ENCODE measurements at places on chromosomes 16 and 17.

GRCh38 chr17:19242323-19242722 lies 5.2 kb downstream of the EPN2 start:
- no peak for DNase-seq

GRCh38 chr17:62797959-62798358 lies 10.2 kb downstream of the MARCHF10 start:
- DNase-seq = no peak

DNA sequence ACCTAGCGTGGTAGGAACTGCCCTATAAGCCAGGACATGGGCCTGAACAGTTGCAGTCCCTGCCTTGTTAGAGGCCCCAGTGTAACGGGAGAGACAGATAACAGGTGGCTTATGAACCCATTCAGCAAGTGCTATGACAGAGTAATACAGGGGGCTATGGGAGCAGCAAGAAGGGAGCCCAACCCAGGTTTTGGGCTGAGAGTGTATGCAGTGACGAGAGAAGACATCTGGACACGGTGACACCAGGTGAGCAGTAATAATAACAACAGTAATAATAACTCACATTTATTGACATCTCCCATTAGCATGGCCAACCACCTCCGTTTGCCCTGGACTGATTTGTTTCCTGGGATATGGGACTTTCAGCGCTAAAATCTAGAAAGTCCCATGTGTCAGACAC lies 100.8 kb downstream of the IRX5 start:
- no peak for DNase-seq

GRCh38 chr17:57404795-57405490 lies 148.6 kb downstream of the MSI2 start:
- DNase-seq = no peak

DNA sequence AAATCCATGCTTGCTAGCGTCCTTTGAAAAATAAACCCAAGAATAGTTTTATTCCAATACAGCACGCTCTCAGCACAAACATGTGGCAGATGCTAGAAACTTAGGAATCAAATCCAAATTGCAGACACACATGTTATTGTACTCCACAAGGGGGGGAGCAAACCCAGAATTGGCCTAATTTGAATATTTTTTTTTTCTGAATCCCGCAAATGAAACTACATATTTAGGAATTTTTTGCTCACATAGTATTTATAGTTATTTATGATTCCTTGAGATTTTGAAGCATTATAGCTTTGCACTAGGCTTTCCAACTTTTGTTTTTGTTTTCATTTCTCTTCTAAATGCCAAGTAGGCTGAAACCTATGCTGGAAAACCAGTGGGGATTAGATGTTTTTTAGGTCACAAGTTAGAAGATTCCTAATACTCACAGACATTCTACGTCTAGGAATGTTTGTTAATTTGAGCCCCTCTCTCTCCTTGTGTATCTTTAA lies 59.3 kb upstream of the CDH11 start:
- no peak for DNase-seq

DNA sequence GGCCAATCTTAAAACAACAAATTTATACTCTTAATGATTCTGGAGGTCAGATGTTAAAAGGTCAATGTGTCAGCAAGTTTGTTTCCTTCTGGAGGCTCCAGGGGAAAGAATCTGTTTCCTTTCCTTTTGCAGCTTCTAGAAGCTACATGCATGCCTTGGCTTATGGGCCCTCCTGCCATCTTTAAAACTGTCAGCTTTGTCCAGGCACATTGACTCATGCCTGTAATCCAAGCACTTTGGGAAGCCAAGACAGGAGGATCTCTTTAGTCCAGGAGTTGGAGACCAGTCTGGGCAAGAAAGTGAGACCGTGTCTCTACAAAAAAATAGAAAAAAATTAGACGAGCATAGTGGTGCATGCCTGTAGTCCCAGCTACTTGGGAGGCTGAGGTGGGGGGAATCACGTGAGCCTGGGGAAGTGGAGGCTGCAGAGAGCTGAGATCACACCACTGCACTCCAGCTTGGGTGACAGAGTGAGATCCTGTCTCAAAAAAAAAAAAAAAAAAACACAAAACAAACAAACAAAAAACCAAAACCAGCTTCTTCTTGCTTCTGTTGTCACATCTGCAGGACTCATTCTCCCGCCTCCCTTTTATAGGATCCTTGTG lies 58.3 kb downstream of the NOS2 start:
- no peak for DNase-seq

DNA sequence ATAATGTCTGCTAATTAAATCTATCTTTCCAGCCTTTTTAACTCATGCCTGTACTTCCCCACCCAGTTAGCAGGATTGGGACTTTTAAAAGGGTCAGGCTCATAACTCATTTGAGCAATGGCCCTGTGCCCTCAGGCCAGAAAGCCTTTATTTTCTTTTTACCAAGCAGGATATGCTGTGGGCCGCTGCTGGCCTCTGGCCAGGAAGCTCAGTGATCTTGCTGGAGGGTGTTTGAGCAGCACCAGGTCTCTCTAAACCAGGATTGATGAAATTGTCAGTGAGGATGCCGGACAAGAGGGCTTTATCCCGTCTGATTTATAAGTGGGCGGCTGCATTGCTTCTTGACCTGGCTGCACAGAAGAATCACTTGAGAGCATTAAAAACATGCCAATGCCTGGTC lies 187.8 kb downstream of the RAB11FIP4 start:
- no peak for DNase-seq

DNA sequence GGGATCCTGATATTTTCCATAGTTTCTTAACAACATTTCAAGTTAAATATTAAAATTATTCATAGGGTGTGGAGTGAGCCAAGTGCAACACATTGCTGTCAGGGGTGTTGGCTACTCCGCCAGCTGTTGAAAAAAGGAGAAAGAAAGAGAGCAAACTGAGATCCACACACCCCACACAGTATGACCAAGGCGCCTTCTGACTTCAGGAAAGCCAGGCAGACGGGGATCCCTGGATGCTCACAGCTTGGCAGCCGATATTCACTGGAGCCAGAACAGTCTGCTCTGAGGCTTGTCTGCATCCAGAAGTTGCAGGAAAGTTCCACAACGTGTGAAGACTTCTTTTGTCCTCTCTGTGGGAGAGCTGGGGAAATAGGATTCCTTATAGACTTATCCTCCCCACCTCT lies 9.3 kb downstream of the CHD9NB start:
- no peak for DNase-seq

- no peak for DNase-seq
Measured at GRCh38 chr17:44976206-44976605, 8.1 kb upstream of the C1QL1 start.

GRCh38 chr16:15808071-15808470 lies 48.8 kb downstream of the MYH11 start:
- DNase-seq = no peak

DNA sequence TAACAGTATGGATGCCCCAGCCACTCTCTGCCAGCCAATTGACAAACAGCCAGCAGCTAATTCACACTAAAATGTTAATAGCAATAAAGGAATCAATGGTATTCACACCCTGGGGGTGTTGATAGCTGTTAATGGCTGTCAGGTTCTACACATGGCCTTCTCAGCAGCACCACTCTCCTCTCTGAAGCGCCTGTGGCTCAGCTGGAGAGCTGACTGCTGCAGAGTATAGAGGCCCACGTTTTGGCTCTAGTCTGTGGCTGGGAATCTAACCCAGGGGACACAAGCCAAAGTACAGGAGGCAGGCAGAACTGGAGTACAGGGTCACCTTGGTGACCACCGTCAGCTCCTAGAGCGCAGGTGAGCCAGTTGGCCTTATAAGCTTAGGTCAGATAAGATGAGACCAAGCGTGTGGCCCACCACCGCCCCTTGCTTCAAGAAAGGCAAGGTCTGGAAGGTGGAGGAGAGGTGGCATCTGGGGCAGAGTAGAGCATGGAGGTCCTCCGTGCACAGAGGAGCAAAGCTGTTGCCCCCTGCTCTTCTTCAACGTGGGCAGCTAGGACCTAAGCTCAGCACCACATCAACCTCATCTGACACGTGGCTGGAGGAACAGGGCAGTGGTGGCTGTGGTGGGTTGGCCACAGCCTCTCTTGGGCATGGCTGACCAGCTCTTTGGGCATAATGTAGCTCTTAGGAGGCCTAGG lies 25.4 kb downstream of the CCR7 start:
- DNase-seq = no peak

GRCh38 chr16:578870-579405 lies 9.2 kb downstream of the PIGQ start:
- no peak for DNase-seq

DNA sequence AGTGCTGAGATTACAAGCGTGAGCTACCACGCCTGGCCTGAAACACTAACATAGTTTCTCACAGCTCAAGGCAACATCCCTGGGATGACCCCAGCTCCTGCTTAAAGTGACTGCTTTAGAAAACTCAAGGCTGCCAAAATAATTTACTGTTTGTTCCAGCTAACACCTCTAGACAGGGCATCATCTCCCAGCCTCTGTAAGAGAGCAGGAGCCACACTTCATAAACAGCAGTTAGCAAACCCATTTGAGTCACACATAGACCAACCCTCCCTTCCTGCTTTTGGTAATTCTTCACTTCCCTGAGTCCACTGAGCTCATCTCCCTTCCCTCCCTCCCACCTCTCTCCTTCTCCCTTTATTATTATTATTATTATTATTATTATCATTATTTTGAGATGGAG lies 201.3 kb downstream of the XYLT1 start:
- no peak for DNase-seq

- no peak for DNase-seq
Measured at GRCh38 chr17:80163336-80163735, 6.5 kb upstream of the CARD14 start.

- no peak for DNase-seq
Measured at GRCh38 chr16:314795-315299, 31.9 kb downstream of the PDIA2 start.

DNA sequence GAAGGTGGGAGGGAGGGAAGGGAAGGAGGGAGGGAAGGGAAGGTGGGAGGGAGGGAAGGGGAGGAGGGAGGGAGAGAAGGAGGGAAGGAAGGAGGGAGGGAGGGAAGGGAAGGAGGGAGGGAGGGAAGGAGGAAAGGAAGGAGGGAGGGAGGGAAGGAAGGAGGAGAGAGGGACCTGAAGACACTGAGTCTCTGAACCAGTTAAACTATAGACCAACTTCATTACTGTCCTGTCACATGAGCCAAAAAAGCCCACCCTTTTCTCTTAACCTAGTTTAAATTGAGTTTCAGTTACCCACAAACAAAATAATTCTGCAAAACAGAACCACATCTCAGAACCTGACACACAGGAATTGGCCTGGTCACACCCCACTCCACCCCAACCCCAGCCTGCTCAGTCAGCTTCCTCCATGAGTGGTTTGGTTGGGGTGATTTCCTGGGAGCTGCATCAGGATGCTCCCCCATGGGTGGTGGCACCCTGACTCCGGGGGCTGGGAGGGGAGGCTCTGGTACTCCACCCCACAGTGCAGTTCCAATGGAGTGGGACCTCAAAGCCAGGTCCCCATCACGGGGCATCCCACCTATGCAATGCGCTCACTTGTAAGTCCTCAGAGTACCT lies 4.7 kb upstream of the PRR29 start:
- DNase-seq = no peak

- no peak for DNase-seq
Measured at GRCh38 chr17:75979705-75980187, 706 bp downstream of the TEN1 start.

DNA sequence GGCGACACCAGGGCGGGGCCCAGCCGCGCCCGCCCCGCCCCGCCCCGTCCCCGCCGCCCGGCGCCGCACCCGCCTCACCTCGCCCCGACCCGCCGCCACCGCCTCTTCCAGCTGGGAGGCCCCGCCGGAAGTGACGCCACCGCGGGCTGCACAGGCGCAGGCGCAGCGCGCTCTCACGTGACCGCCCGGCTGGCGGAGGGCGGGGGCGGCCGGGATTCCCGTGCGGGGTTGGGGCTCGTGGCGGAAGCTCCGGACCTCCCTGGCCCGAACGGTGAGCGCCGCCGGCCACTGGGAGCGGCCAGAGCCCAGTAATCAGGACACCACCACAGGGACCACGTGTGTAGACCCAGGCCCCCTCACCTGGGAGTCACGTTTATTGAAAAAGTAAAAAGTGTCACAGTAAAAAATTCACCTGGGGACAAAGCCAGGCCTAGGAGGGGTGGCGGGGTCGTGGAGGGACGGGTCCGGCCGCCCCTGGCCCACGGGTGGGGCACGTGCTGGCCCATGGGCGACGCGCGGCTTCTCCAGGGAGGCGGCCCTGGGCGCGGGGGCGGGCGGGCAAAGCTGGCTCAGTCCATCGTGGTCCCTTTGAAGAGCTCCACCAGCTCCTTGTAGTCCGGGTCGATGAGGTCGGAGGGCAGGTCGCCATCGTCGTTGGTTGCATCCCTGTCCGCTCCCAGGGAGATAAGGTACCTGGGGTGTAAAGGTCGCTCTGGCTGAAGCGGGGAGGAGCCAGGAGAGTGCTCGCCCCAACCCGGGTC lies at the start of gene MCRIP1:
MCRIP1 (minus strand) TSS at position 132 of the 761 bp plus-strand sequence. CDS start 8,785 bp downstream, outside the sequence.
- DNase-seq = peak; percentile 96

DNA sequence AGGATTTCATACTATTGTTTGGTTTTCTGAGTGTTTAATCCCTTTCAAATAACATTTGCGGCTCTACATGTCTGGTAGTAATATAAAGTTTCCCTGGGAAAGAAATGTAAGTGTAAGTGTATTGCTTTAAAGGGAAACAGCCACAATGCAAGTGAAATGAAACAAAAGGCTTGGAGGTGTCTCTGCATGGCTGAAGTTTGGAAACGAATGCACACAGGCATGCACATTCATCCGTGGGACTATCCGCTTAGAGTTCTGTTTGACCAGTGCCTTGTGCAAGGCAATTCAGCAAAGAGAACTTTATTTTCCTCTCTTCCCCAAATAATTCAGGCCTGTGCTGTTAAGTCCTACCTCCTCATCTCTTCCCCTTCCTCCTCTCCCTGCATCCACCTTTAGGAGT lies 56.1 kb upstream of the MRTFB start:
- DNase-seq = no peak

DNA sequence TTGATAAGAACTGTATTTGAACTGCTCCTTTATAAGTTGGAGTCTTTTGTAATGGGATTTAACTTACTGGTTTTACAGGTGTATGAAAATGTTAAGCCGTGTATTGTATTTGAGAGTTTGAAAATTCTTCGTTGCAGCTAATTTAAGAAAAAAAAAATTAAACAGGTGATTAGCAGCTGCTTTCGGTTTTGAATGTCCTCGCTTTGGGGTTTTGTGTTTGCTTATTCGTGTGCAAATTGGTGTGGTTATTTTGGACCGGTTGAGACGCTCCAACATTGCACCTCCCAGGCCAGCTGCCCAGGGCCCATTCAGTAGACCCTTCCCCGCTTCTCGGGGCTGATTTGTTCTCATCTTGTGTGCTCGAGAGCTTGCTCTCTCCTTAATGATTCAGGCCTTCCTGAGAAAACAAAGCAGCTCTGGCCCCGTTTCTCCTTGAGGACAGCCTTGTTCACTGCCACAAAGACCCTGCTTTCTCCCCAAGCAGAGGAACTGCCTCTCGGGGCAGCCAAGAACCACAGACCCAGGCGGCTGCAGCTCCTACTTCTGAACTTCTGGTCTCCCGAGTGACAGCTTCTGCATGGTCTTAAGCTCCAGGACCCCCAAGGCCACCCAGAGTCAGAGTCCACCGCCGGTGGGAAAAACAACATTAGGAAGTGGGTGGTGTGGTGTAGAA lies 100.5 kb downstream of the MSI2 start:
- no peak for DNase-seq
